ENCODE measurements at places on chromosomes 4 and X.
A peak's percentile ranks its signal among the peaks of the same experiment; 100 is the strongest.

DNA sequence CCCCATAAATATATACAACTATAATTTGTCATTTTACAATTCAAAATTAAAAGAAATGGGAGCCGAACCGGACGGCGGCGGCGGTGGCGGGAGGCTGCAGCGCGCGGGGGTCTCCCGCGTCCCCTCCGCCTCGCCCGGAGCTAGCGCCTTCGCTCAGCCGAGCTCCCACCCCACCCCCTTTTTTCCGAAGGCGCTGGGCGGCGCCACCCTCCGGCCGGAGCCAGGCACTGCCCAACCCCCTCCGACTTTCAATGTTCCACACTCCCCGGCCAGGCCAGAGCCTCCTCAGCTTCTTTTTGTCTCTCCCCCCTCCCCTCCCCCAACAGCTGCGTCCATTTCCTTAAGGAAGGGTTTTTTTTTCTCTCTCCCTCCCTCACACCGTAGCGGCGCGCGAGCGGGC lies 214.1 kb upstream of the GEMIN8 start:
- no peak for DNase-seq

DNA sequence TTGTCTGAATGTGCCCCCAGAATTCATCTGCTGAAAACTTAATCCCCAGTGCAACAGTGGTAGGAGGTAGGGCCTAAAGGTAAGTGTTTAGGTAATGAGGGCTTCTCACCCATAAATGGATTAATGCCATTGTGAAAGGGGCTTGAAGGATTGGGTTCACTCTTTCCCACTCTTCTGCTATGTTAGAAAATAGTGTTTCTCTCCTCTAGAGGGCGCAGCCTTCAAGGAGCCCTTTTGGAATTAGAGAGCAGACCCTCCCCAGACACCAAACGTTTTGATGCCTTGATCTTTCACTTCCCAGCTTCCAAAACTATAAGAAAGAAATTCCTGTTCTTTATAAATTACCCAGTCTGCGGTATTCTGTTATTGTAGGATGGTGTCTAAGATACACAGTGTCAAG lies 706.4 kb downstream of the SMARCA1 start:
- DNase-seq, result no peak

DNA sequence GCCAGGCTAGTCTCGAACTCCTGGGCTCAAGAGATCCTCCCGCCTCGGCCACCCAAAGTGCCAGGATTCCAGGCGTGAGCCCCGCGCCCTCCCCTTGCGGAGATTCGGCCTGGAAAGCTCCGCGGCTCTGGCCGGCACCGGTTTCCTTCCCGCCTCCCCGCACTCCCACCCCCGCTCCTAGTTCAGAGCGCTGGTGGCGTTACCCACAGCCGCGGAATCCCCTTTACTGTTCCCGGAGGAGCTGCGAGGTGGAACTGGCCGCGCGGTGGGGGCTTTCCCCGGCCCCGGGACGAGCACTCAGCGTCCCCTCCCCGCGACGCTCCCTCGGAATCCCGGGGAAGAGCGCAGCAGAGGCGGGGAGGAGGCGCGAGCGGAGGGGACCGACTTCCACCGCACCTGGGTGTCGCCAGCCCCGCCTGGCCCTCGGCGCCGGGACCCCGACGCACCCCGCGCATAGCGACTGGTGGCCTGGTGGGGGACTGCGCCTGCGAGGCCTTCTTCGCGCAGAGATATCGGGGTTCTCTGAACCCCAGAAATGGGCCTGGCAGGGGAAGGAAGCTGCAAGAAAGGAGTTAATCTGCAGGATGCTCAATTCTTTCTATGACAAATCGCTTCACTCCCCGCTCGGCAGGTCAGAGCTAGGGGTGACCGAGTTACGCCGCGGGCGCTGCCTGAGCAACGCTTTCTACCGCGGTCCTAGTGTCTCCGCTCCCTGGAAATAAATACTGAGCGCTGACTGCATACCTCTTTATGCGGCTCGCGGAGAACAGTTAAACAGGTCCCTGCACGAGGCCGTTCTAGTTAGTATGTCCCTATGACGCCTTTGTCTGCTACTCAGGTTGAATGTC lies 14.6 kb upstream of the SLC25A4 start:
- peak; percentile 34 for DNase-seq

DNA sequence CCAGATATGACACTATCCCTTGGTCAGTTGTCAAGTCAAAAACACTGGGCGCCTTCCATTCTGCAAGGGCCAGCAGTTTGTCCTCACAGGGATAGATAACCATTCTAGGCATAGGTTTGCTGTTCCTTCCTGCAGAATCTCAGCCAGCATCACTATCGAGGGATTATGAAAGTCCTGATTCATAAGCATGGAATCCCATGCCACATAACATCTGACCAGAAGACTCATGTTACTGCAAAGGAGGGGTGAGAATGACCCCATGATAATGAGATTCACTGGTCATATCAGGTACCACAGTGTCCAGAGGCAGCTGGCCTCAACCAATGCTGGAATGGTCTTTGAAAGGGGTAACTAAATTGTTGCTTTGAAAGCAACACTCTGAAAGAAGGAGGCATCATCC lies 84.7 kb downstream of the OTC start:
- no peak for DNase-seq

DNA sequence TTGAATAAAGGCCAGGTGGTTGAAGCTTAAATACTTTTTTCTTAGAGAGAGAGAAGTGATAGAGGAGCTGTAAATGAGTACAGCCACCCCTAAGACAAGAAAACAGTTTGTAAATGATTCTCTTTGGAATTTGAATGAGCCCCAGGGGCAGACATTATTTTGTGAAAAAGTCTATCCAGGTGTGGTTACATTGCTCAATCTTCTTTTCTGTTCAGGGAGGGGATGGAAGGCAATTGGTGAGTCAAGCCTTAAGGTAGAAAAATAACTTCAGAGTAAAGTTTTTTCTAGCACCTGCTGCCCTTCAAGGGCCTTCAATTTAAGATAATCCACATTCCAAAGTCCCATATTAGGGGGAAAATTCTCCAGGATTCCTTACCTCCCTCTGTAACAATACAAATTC lies 646.7 kb downstream of the PDHA2 start:
- no peak for DNase-seq

GRCh38 chr4:59664771-59665170 lies 1535.4 kb upstream of the ADGRL3 start:
- no peak for DNase-seq

DNA sequence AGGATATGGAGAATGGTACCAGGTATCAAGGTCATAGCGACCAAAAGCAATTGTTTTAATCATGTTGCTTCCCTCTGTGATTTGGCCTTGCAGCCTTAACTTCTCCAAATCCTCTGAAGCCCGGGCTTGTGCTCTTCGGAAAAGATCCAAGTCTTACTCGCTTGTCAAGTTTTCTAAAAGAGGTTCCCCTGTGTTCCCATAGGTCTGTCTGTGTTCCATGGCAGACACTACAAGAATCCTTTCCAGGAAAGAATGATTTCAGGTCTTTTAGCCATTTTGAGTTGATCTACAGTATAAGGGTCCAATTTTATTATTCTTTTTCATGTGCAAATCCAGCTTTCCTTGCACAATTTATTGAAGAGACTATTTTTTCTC lies 710.6 kb upstream of the DIAPH2 start:
- DNase-seq, result no peak

GRCh38 chr4:150583287-150584110 lies 1.5 kb downstream of the MAB21L2 start:
- DNase-seq, result no peak

DNA sequence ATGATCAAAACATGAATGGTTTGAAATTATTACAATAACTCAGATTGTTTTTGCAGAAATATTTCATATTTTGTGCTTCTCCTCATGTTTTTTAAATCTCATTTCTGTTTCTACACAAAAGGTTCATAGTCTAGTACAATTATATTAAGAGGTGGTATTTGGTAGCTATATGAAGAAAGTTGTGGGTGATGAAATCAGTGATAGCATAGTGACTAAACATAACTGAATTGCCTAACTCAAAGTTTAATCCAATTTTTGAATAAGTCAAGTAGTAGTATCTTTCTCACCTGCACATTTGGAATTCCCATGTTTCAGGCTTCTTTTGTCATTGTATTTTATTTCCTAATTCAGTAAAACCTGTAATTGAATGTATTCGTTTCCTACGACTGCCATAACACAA lies 648.7 kb downstream of the GRID2 start:
- no peak for DNase-seq

- no peak for DNase-seq
Measured at GRCh38 chrX:142499992-142500391, 294.9 kb upstream of the MAGEC2 start.

Data from CD4-positive, alpha-beta T cell treated with Interleukin-21 for 1 hour (primary cell).